ENCODE measurements at places on chromosomes 6 and 20.

DNA sequence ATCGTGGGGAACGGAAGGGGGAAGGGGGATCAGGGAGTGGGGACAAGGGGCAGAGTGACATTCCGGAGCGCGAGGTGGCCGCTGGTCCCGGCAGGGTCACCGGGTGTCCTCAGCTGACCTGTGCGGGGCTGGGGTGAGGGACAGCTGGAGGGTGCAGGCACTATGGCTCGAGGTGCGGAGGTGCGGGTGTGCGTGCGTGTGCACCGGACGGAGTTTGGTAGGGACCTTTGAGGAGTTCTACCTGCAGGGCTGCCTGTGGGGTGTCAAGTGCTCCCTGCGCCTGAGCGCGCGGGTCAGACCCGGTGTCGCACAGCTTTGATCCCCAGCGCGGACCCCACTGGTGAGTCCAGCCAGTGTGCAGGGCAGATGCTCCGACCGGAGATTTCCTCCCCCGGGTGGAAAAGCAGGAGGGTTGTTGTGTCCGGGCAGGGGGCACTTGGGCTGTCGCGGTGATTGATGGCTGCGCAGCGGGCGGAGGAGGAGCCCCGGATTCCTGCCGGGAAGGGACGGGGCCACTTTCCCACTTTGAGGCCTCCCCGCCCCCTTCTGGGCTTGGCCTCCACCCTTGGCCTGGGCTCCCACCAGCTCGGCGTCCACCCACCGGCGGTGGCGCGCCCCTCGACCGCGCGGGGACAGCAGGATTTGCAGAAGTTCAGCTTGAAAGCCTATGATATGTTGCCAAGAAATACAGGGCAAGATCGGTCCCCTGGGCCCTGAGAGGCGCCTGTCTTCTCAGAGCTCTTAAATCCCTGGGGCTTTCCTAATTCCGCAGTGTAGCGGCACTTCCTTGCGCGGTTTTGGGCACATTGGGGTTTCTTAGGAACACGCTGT, 658 bp downstream of the RIN2 start:
- no peak for DNase-seq

DNA sequence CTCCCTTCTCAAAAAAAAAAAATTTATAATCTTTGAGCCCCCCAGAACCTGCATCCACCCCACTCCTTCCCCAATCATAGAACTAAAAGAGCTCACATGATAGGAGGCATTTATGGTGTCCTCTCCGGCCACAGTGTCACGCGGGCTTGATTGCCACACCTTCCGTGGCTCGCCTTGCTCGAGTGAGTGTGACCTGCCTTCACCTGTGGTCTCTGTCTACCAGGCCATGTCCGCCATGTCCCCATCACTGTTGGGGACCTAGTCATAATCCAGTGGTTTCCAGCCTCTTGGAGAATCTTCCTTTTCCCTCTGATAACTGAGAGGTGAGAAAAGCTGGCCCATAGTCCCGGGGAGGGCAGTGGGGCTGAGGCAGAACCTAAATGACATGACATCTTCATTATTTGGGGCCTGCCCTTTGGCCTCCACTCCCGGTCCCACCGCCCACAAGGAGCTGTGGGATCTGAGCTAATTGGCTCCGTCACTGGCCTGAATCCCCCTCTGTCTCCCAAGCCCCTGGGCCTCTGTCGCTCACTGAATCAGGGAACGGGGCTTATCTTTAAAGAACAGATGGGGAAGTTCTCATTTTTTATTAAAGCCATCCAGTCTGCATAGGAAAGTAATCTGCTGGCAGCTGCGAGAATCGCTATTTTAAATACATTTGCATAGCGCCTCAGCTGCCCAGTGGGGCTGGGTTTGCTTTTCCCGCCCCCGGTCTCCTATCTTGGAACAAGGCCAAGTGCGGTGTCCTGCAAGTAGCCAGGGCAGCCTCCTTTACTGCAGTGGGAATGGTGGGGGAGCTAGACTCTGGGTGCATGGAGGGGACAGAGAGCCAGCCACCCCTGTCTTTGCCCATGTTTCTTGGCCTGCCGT, 197.6 kb upstream of the PMEPA1 start:
- DNase-seq, result no peak

- DNase-seq, result no peak
Measured at GRCh38 chr20:23605867-23606651, at the start of gene CST9. Gene CST9, minus strand, starts transcription at chr20:23605917. Its CDS starts 53 bp downstream, at chr20:23605864.

GRCh38 chr6:42302411-42302810, 84.8 kb upstream of the MRPS10 start:
- DNase-seq, result no peak

DNA sequence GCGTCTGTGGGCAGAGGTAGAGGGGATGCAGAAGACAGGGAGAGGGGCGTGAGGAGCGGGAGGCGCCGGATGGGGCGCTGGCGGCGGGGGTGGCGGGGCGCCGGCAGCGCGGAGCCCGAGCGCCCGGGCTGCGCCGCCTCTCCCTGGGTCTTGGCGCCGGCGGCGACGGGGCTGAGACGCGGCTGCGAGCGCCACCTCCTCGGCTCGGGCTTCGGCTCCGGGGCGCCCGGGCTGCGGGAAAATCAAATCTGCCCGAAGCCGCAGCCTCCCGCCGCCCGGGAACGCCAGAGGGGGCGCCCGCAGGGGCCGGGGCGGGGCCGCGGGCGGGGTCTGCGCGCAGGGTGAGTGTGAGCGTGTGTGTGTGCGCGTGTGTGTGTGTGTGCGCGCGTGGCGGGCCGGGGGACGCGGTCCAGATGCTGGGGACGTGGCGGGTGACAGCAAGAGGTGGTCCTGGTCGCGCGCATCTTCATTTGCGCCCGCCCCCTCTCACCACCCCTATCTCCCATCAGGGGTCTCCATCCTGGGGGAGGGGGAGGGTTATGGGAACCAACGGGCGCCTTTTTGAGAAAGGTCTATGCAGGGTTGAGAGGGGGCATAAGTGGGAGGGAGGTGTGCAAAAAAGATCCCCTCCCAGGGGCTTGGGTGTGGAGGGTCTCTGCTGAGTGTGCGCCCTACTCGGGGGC, 646 bp upstream of the CPNE5 start:
- DNase-seq, result no peak

DNA sequence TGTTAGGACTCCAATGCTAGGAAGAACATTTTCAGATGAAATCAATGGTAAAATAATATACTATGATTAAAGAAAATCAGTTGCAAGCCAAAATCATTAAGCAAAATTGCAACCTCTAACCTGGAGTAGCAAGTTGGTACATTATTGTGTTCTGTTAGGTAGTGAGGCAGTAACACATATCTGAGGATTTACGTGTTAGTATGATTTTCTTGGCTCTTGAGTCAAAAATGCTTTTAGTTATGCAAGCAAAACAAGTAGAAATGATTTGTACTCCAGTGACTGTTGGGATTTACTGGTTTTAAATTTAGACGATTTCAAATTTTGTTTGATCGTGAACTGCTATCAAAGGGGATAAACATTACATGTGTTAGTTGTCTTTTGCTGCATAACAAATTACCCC, 293.0 kb upstream of the BTBD3 start:
- no peak for DNase-seq

DNA sequence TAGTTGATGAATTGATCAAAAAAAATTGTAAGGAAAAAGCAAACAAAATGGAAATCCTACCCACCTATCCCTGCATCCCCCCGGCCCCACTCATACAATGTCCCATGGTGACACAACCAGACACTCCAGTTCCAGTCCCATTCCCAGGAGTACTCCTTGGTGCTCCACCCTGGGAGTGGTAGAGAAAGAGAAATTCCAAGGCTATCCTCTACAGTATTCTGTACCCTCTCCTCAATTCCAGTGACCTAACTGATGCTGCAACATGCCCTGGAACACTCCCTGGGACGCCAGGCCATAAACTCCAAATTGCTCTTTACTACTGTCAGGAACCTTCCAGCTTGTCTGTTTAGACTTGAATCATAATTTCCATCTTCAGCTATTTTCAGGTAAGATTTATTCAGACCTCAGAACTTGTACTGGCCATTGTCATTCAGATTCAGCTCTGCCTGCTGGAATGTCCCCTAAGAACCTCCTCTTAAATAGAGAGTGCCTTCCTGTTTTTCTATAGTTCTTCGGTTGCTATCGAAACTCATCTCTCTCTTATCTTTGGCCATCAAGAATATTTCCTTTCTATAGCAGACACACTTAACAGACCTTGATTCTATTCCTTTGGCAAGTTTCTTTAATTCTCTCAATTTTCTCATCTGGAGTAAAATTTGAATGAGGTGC, 8.7 kb downstream of the GPX6 start:
- DNase-seq, result no peak

GRCh38 chr20:17431621-17432364, 99.4 kb downstream of the BFSP1 start:
- peak; percentile 18 for DNase-seq

DNA sequence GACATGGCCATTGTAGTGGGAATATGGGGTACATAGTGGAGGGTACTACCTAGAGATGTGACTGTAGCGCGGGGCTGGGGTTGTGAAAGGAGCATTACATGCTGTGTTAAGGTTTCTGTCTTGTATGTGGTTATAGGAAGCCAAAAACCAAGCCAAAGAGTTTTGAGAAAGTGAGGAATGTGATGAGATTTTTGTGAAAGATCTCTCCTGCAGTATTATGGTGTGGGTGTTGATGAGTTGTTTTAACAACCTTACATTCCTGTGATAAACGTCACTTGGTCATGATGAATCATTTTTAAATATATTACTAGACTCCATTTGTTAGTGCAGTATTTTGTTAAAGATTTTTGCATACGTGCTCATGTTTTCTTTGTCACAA, 48.9 kb downstream of the ZFAND3 start:
- no peak for DNase-seq

GRCh38 chr6:14333556-14334305, 216.2 kb downstream of the CD83 start:
- DNase-seq, result no peak

GRCh38 chr6:138196122-138196738, 22.1 kb downstream of the PBOV1 start:
- no peak for DNase-seq

- DNase-seq, result peak; percentile 65
Measured at GRCh38 chr20:58623579-58624473, 27.3 kb upstream of the STX16 start.

DNA sequence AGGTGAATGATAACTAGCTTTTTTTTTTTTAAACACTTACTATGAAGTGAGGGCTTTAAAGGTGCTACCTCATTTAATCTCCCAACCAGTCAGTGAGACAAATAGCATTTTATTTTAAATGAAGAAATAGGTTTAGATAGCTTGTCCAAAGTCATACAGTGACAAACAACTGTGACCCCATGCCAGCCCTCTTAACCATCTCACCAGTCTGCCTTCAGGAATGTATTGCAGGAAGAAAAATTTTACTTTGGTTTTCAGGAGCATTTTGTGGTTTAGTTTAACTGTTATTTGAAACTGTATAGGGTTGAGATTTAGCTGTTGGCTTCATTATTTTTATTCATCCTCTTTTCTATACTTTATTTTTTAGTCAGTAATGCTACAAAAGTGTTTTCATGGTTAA, 18.6 kb downstream of the DSE start:
- DNase-seq, result no peak

GRCh38 chr20:47318027-47318585, 38.4 kb downstream of the ZMYND8 start:
- no peak for DNase-seq

DNA sequence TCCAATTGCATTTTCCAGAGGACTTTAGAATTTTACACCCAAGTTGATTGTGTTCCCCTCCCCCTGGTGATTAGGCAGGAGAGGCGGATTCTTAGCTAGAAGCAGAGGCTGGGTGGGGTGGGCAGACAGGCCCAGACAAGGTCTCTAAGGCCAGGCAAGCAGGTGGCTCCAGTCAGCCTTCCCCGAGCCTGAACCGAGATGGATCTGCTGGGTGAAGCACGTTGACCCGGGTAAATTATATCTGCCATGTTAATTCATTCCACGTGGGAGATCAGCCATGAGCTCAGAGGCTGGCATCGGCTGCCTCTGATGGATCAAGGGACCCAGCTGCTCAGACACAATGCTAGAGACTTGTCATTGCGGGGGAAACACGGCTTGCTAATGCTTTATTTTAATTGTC, 159.5 kb upstream of the MAFB start:
- DNase-seq, result no peak

GRCh38 chr6:36360241-36361054, 23.8 kb upstream of the BNIP5 start:
- DNase-seq, result peak; percentile 44
